ENCODE measurements at places on chromosomes 3 and 15.
A peak's percentile ranks its signal among the peaks of the same experiment; 100 is the strongest.

DNA sequence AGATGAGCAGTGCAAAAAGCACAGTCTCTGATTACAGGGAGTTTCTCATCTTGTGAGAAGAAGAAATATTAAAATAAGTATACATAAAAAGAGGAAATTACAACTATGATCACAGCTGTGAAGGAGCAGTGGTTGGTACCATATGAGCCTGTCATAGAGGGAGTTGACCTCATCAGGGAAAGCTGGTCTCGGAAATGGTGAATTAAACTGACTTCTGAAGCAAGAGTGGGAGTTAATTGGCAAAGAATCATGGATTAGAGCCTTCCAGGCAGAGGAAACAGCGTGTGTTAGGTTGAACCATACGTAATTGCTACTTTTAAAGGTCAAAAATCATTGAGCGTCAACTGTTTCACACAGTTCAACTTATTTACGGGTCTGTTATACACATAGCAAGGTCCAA lies 539.1 kb downstream of the EDEM1 start:
- no peak for DNase-seq

DNA sequence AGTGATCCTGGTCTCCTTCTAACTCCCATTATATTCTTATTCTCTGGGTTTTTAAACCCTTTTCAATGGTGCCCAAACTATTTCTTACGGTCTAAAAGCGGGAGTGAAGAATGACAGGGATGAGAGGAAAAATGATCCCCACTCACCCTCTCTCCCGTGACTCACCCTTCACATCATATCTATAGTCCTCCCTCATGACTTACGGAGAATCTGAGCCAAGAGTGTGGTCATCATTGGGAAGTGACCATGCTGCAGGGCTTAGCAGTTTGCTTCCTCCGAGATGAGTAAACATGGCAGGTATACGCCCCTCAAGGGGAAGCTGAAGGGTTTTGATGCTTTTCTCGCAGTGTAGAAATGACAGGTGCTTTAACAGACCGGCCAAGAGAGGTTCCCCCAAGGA lies 274.0 kb downstream of the RYR3 start:
- no peak for DNase-seq

DNA sequence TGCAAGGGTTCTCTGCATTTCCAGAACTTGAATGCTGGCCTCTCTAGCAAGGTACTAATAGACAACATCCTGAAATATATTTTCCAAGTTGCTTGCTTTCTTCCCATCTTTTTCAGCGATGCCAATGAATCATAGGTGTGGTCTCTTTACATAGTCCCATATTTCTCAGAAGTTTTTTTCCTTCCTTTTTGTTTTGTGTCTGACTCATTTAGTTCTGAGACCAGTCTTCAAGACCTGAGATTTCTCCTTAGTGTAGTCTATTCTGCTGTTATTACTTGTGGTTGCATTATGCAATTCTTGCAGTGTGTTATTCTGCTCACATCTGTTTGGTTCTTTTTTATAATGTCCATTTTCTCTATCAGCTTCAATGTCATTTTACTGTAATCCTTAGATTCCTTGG lies 1265.0 kb upstream of the ALCAM start:
- no peak for DNase-seq

- no peak for DNase-seq
Observed at GRCh38 chr3:2784627-2785026, 325.5 kb downstream of the IL5RA start.

- no peak for DNase-seq
Observed at GRCh38 chr3:107797586-107797985, 274.8 kb downstream of the BBX start.

DNA sequence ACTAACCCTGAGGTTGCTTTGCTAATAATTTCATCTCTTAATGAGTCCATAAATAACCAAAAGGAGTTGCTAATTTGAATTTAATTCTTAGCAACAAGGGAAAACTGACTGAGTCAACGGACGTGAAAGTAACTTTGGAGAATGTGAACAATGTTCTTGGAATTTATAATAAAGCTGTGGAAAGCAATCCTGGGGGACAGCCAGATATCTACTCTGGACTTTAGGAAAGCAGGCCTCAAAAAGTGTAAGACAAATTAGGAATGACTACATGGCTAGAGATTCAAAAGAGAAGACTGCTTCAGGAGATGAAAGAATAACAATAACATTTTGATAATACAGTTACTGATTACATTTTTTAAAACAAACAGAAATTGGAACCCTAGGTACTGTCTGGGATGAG lies 318.4 kb upstream of the COL8A1 start:
- no peak for DNase-seq

DNA sequence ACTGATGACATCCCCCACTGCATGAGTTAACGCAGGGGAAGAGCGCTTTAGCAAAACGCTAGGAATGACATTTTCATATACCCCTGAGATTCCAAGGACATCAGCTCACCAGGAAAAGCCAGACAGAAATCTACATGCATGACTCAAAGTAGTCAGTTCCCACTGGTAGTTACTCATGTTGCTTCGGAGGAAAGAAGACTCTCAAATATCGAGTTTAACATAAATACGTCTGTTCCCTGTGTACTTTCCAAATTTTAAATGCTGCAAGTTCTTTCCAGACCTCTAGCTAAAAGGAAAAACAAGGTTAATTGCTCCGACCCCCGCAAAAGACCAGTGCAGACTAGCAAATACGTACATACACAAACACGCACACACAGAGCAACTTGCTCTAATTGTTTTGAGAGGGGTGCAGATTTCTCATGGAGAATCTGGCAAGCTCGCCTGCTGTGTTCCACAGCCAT lies 115.4 kb upstream of the PRICKLE2 start:
- no peak for DNase-seq

DNA sequence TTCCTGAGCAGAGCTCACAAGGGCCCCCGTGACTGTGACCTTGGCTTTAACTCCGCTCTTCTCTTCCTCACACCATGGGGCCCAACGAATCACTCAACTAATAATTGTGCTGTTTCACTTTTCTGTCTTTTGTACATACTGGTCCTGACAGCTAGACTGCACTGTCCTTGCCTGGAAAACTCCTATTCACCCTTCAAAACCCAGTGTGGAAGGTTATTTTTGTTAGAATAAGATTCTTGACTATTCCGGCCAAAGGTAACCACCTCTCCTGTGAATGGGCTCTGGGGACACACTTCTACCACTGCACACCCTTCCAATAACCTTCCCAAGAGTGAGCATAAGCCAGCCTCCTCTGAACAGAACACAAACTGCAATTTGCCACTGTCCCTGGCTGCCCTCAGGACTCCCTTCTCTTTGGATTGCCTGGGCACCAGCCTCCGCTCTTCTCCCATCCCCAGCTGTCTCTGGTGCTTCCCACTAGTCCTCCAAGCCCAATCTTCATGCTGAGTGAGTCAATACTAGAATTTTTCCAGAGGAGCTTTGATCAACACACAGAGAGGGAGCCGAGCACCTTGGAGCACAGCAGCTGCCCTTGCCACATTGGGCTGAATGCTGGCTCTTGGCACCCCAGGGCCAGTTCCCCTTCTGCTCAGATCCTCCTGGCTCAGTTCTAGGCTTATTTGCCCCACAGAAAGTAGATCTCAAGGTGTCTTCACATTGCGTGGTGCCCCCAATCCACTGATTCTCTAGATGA lies 2.1 kb downstream of the SCN5A start:
- DNase-seq = no peak

DNA sequence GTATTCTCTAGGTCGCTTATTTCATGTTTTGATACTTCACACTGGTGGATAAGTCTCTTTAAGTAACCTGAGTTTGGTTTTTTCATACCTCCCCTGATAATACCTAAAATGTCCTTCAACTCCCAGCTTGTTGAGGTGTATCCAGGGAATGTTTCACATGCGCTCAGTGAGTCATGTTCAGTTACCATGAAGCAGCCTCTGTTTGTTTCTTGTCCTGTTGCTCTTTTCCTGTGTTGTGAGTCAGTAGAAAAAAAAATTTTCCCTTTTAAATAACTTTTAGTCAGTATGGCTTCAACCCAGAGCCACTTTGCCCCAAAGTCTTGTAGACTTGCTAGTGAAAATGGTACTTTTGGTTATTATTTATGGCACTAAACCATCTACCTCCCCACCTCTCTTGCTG lies 278.4 kb upstream of the ZPLD1 start:
- no peak for DNase-seq

- DNase-seq = no peak
Observed at GRCh38 chr3:150255413-150255812, 152.7 kb upstream of the TSC22D2 start.

GRCh38 chr3:72494130-72494529 lies 354.1 kb downstream of the SHQ1 start:
- no peak for DNase-seq

GRCh38 chr3:180755556-180755955 lies 76.3 kb upstream of the CCDC39 start:
- no peak for DNase-seq

DNA sequence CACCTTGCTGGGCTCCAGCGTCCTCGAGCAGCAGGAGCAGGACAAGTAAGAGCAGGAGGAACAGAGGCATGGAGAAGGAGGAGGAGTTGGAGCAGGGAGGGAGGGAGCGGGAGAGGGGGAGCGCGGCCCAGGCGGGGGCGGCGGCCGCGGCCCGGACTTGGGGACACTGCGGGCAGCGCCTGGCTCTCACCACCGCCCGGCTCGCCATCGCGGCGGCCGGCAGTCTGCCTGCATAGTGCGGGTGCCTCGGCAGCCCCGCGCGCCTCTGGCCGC lies 440 bp downstream of the DCBLD2 start:
- peak; percentile 39 for DNase-seq

GRCh38 chr3:81198216-81198615 lies 563.2 kb downstream of the GBE1 start:
- DNase-seq = no peak

- no peak for DNase-seq
Observed at GRCh38 chr15:59333401-59334075, 39.1 kb downstream of the MYO1E start.

- no peak for DNase-seq
Observed at GRCh38 chr3:183937601-183938286, 53.1 kb upstream of the PARL start.

GRCh38 chr3:169769287-169770181 lies at the start of gene ACTRT3:
TSS of gene ACTRT3 (minus strand) at chr3:169769561. CDS start at chr3:169769520, 41 bp downstream.
- DNase-seq = peak; percentile 65

GRCh38 chr15:74340150-74340549 lies 27.3 kb downstream of the CYP11A1 start:
- DNase-seq = no peak

GRCh38 chr3:72011485-72011884 lies 226.5 kb upstream of the PROK2 start:
- DNase-seq = no peak

- no peak for DNase-seq
Observed at GRCh38 chr15:49675041-49675440, 54.2 kb downstream of the DTWD1 start.

- DNase-seq = no peak
Observed at GRCh38 chr3:23867400-23867799, 49.4 kb downstream of the NKIRAS1 start.

DNA sequence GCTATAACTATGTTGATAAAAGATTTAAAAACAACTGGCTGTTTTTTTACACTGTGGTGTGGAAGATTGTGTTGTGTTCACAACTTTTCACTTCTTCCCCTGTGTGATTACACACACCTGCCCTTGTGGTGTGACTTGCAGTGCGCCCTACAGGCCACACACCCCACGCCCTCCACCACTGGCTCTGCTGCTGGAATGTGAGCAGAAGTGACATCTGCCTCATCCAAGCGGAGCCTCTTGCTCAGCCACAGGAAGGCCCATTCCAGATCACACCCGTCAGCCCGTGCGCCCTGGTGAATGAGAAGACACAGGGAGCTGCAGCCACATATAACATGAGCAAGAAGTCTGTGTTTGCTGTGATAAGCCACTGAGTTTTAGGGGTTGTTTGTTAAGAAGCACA lies 7.0 kb downstream of the CCR2 start:
- DNase-seq = no peak

DNA sequence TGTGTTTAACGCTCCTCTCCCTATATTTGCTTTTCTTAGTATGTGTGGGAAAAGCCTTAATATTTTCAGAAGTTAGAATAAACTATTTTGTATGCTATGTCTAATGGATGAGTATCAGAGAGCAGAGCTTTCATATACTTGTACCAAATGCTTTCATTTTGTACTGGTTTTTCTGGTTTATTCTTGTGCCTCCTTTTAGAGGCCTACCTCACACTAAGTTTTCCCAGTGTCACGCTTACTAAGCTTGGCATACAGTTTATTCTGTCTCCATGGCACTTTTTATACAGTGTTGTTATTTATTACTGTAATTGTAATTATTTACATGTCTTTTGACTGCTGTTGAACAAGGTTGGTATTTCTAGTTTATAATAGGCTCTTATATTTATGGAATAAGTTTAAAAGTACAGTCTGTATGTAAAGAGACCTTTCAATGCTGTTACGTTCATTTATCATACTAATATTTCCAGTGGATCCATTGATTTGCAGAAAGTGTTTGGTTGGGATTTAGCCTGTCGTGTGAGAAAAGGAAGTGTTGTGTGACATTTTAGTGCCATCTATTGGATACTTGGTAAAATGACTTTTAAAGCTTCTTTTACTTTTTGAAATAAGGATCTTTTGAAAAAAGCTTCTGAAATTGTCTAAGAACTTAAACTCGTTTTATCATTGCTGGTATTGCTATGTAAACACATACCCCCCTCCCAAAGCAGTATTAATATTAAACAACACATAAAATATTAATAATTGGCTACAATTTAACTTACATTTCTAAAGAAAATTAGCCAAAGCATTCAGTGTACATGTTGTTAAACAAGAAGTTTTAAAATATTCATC lies 5.2 kb upstream of the EBLN2 start:
- peak; percentile 0 for DNase-seq

GRCh38 chr15:94324117-94324826 lies 92.9 kb downstream of the MCTP2 start:
- peak; percentile 33 for DNase-seq
